ENCODE measurements at places on chromosomes 4 and X.

DNA sequence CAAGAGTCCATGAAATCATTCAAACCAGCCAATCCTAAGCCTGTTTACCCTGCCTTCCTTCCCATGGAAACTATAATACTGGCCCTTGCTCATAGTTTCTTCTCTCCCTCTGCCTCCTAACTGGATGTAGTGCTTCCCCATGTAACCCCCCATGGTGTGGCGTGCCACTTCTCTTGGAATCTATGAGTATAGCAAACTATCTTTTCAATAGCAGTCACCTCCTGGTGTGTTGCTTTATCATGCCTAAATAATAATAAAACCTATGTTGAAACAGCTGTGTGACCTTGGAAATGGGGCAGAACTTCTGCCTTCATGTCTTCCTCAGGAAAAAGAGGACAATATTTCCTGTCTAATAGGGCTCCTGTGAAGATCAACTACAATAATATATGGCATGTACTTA is 234.8 kb upstream of the EDNRA start:
- no peak for DNase-seq

- DNase-seq, result no peak
Observed at GRCh38 chrX:115332832-115333231, 43.3 kb downstream of the LUZP4 start.

- no peak for DNase-seq
Observed at GRCh38 chr4:150079081-150079581, 886 bp downstream of the DCLK2 start.

- no peak for DNase-seq
Observed at GRCh38 chr4:76108467-76109181, 34.1 kb downstream of the ART3 start.

- DNase-seq, result no peak
Observed at GRCh38 chrX:55490974-55491373, 1.3 kb upstream of the USP51 start.

DNA sequence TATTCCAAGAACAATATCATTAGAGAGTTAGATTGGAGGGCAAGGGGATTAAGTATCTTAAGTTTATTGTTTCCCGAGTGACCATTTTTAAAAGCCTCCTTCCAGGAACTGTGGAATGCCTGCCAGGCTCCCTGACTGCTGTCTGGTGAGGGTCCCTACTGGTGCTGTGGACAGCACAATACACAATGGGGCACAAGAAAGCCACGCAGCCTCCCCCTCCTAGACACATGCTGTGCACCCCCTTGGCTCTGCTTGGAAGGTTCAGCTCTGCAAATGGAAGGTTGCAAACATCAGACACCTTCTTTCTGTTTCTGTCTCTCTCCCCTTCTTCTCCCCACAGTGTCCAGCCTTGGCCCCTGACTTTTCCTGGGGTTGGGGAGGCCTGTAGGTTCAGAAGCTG is 153.2 kb downstream of the SHROOM3 start:
- DNase-seq, result no peak

GRCh38 chr4:52317361-52317879 is 266.3 kb downstream of the SPATA18 start:
- no peak for DNase-seq

- DNase-seq, result no peak
Observed at GRCh38 chr4:38531141-38531727, 132.8 kb upstream of the KLF3 start.

DNA sequence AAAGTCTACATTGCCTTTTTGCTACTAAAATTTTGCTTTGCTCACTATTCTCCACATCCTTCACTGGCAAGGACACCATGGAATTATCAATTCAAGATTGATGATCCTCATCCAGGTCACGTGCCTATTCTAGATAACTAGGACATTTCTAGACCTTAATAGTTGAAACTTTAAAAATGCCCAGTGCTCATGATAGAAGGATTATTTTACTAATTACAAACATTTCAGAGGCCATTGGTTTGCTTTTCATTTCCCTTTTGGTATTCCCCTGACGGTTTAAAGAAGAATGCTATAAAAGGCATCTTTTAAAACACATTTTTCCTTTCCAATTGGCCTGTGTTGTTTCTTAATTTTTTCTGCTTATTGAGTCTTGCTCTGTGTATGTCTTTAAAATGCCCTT is 249.4 kb downstream of the NDST4 start:
- DNase-seq, result no peak

DNA sequence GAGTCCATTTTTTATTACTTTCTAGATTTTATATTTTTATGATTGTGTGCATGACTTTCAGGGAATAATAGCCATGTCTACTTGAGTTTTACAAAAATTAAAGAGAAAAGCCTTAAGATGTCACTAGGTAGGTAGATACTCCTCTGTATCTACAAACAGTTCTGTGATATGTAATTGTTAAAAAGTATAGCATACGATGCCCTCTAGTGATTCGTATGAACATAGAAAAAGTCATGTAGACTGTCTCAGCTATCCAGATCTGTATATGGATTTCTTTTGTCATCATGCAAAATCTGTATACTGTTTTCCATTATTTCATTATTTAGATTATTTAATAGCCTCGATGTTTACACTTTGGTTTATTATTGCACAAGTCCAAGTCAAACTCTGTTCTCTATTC is 856.6 kb downstream of the CENPC start:
- no peak for DNase-seq

- DNase-seq, result no peak
Observed at GRCh38 chr4:186687265-186687664, 36.4 kb downstream of the FAT1 start.

GRCh38 chr4:118904418-118904817 is 15.8 kb downstream of the SYNPO2 start:
- no peak for DNase-seq

- DNase-seq, result no peak
Observed at GRCh38 chrX:119636419-119636818, 30.2 kb upstream of the NKRF start.

- no peak for DNase-seq
Observed at GRCh38 chr4:14943749-14944148, 58.5 kb upstream of the CPEB2 start.

DNA sequence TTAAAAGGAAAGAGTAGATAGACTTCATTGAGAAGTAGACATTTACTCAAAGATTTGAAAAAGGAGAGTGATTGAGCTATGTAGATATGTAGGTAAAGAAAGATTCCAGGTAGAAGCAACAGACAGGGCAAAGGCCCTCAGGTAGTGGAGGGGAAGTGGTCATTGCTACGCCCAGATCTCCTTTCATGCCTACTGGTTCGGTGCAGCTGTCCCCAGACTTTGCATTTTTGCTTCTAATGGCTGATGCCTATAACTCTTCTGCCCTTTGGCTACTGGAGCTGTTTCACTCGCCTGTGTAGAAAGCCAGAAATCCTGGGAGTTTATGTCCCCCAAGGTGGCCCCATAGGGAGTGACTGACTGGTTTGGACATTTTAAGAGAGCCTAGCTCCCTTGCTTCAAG is 16.9 kb upstream of the ARMCX2 start:
- DNase-seq, result no peak

DNA sequence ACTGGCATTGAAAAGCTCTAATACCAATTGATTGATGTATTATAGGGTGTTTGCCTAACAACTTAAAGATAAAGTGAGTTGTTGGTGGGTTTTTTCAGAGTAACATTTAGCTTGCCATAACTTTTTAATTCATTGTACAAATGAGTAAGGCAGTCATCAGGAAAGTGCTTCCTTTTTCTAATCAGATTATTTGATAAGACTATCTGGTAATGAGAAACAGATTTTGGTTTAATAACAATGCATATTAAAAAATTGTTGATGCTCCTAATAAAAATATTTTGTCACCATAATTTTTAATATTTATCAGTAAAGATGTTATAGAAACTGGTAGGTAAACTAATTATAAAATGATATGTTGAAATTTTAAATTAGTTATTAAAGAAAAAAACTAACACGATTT is 51.3 kb downstream of the BLTP1 start:
- DNase-seq, result no peak

DNA sequence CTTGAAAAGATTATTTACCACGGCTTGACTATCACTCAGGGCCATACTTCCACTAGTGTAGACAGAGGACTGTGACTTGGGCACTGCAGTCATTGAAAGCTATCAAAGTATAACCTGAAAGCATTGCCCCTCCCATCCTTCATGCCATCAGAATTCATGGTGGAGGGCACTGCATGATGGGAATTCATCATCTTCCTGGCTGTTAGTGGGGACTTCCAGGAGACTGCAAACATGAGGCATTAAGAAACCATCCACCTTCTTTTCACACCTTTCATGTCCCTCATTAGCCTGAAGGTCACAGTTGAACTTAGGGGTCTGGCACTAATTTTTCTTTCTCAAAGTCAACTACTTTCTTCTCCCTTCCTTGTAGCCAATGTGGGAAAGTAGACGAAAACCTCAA is 25.8 kb downstream of the VSIG4 start:
- no peak for DNase-seq

DNA sequence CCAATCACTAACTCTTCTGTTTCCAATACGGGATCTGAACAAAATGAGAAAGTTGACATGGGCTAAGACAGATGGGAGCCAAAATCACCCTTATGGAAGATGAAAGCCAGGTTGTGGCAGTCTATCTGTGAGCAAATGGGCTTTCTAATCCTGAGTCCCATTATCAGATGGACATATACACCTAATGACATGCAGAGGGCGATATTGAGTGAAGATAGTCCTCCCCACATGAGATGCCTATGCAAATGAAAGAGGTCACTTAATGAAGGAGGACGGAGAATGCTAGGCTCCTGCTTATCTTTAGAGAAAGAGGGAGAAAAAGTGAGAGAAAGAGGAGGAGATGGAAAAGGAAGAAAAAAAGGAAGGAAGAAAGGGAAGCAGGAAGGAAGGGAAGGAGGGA is 547.5 kb downstream of the NLGN4X start:
- no peak for DNase-seq

DNA sequence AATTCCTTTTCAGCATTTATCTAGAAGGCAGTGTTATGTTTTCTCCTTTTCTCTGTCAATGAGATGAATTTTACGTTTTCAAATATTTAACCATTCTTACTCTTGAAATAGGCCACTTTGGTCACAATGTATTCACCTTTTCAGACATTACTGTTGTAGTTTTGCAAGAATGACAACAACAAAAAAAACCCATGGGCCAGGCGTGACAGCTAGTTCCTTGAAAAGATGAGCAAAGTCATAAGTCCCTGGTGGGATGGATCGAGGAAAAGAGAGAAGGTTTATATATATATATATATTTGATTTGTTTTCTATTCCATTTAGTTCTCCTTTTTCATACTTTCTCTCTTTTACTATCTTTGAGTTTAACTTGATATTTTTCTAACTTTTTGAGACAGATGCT is 38.1 kb upstream of the ACSL1 start:
- no peak for DNase-seq

DNA sequence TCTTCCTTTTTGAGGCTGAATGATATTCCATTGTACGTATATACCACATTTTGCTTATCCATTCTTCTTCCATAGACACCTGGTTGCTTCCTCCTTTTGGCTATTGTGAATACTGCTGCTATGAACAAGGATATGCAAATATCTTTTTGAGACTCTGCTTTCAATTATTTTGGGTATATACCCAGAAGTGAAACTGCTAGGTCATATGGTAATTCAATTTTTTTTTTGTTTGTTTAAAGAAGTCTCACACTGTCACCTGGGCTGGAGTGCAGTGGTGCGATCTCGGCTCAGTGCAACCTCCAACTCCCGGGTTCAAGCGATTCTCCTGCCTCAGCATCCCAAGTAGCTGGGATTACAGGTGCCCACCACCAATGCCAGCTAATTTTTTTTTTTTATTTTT is 75.3 kb downstream of the METTL14 start:
- DNase-seq, result peak; percentile 39

DNA sequence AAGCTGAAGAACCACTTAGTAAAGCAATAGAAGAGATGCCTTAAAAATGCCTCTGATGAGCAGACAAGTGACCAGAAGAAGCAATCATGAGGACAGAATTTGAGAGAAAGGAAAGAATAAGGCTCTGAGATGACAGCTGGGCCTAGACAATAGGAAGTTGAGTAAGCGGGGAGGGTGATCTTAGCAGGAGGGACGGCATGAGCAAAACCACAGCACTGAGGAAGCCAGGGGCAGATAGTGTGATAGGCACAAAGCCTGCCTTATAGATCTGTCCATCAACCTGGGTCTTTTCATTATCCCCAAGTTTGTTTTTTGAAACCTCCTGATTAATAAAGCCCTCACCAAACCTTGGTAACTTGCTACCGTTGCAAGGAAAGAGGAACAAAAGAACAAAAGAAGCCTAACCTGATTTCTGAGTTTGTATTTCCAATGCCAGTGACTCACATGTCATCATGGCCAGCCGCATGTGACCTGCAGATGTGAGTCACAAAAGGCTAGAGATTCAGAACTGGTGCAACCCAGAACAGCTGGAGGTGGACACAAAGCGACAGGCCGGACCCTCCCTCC is 55.7 kb upstream of the PPARGC1A start:
- DNase-seq, result no peak

- DNase-seq, result no peak
Observed at GRCh38 chr4:73413294-73413755, 9.2 kb downstream of the ALB start.

- DNase-seq, result no peak
Observed at GRCh38 chr4:30744386-30744785, 24.2 kb downstream of the PCDH7 start.

DNA sequence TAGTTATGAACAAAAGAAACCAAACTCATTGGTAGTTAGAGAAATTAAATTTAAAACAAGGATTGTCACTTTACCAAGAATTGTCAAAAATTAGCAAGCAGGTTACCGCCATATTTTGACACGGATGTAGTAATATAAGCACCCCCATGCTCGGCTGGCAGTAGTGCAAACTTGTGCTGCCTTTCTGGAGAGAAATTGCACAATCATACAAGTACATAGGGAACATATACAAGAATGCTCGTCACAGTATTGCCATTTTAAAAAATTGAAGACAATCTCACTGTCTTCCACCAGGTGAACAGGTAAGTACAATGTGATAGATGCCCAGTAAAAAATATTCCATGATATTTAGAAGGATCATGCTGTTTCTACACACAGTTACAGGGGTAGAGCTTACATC is 55.6 kb upstream of the SLC39A8 start:
- no peak for DNase-seq

DNA sequence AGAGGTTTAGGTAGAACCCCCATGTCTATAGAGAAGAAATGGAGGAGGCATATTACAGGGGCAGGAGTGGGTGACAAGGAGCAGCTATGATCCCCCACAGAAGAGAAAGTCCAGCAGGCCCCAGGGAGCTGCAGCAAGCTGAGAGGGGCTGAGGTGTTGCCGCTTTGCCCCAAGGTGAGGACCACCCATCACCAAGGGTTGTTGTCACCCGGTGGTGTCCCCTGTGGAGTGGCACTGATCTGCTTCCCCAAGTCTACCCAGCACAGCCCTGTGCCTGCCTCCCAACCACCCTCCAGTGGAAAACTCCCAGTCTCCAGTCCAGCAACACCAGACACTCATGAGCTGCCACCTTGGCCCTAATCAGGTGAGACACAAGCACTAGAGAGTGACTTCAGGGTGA is 149.3 kb upstream of the NOCT start:
- DNase-seq, result no peak

- DNase-seq, result no peak
Observed at GRCh38 chrX:13033193-13033592, 11.2 kb downstream of the FAM9C start.

- DNase-seq, result no peak
Observed at GRCh38 chr4:48237996-48238645, 31.5 kb downstream of the TEC start.

Measured in GM12864 (cell line).